ENCODE measurements at places on chromosomes 2 and 18. TPM values are rescaled to one million over a fixed set of nuclear protein-coding genes. Genes with fewer than 3 reads are reported as not detected.

DNA sequence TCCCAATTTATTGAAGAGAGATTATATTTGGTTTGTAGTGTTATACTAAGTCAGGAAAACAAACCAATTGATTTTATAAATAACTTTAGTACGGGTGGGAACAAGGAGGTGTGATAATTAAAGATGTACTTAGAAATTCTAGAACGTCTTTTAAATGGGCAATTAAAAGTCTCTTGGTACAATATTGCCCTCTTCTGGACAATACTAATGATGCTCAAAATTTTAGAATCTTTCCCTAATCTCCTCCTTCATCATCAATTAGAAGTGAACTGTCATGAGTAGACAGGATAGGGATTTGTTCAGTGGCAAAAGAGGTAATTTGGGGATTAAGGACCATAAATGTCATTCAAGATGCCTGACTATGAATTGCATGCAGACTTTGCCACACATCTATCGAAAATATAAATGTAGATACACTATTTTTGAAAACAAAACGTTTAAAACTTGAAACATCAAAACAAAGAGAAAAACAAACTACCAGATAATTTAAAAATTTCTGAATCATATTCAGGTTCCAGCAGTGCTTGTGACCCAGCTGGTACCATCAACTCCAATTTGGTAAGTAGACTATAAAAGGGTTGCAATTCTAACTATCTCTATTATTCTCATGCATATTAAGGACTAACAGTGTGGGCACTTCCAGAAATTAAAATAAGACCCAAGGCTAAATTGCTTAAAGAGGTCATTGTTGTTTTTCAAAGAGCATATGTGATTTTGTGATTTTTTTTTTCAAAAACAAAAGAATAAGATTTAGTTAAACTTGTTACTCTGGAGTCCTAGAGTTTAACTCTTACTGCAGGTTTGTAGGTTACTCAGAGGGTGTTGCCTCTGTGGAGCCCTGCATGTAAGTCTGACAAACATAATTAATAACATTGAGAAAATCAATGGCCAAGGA, 123.5 kb downstream of the LAMA3 start:
- peak; percentile 37 for DNase-seq

- DNase-seq = peak; percentile 64
Observed at GRCh38 chr2:246489-247144, 17.2 kb downstream of the SH3YL1 start.

- no peak for DNase-seq
Observed at GRCh38 chr2:69933254-69933828, 18.4 kb downstream of the MXD1 start.

- peak; percentile 28 for DNase-seq
Observed at GRCh38 chr18:9665314-9665713, 42.8 kb upstream of the RAB31 start.

DNA sequence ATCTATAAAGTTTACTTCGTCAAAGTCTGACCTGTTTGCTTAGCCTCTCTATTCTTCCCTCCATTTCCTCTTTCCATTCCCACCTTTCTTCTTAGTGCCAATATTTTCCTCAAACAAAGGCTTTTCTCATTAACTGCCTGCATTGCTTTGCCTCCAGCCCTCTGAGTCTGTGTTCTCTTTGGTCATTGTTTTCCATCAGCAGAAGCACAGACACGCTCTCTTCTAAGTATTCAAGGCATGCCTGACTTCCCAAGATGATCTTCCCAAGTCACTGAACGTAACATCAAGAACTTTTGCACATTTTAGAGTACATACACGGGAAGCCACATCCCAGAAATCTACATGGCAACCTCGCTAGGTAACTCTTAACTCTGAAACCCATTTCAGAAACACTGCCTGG, 32.6 kb upstream of the ANXA4 start:
- no peak for DNase-seq

DNA sequence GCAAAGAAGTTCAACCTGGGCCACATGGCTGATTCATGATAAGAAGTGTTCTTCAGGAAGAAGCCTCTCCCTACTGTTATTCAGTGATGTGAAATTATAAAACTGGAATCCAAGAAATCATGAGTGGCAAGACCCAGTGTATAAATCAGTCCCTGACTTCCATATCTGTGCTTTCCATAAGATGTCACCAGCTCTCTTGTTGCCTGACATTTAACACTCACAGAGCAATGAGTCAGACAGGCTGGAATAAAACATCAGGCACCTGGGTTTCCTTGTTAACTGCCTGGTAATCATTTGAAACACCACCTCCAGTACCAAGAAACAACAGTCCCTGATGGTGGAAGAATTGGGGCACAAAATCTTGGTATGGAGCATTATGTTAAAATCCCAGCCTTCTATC, 76.1 kb downstream of the SCG2 start:
- peak; percentile 43 for DNase-seq

GRCh38 chr18:63882333-63883141, 5.0 kb upstream of the SERPINB2 start:
- peak; percentile 89 for DNase-seq

GRCh38 chr18:22322243-22322691, 95.4 kb downstream of the CTAGE1 start:
- no peak for DNase-seq

DNA sequence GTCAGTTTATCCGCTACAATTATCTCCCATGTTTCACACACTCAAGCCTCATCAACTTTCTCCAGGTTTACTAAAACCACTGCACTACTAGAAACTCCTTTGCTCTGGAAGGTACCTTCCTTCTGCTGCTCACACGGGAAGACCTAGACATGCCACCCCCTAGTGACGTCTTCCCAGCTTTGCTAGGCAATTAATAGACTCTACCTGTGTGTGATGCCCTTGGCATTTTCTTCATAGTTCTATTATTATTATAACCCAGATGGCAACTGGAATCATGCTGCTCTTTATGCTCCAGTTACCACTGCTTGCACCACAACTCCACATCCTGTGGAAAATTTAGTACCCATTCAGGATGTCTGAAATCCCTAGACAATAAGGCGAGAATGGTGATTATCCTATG, 42.4 kb downstream of the CACNB4 start:
- no peak for DNase-seq

DNA sequence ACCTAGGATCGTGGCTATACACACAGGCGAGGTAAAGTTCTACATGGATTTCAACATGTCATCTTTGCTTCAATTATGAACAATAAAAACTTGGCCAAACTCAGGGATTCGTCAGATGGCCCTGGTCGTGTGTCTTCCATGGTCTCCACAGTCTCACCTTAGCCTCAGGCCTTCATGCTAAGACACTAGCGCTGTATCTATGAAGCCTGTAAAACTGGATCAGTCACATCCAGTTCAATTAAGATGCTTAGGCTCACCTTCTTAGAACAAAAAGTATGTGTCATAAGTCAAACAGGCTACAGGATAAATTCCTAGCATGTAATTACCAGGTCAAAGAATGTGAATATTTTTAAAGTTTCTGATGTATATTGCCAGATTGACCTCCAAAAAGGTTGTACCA, 113.7 kb upstream of the NRP2 start:
- DNase-seq = no peak

DNA sequence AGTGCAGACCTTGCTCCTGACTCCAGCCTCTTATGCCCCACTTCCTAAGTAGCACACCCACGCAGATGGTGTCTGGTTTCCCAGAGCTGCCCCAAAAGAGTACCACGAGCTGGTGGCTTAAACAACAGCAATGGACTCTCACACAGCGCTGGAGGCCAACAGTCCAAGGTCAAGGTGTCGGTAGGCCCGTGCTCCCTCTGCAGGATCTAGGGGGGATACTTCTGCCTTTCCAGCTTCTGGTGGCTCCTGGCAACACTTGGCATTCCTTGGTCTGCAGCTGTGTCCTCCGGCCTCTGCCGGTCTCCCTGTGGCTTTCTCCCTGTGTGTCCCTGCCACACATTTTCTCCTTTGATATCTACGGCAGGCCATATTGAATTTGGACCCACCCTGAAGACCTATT, 99.0 kb downstream of the TSHZ1 start:
- DNase-seq = peak; percentile 38

DNA sequence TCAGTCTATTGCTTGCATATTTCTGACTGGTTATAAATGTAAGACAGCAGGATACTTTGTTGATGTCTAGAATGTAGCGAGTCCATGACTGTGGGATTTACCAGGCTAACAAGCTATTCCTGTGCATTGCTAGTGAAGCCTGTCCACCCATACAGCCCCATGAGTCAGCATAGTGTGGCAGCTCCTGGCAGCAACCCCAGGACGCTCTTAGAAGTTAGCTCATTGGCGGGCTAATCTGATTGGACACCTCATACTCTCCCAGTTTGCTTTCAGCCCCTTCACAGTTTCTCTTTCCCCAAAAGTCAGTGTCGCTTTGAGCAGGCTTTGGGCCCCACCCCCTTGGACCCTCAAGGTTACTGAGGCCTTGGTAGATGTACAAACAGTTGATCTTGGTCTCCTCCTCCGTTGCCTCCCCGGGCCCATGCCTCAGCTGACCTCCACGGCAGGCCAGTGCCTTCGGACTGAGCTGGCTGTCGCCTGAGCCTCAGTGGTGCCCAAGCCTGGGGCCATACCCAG, 48.0 kb downstream of the COA5 start:
- DNase-seq = peak; percentile 74

GRCh38 chr18:74661691-74662090, 64.0 kb downstream of the ZNF407 start:
- no peak for DNase-seq

GRCh38 chr2:63048367-63049171, 2.1 kb upstream of the OTX1 start:
- no peak for DNase-seq

GRCh38 chr2:201965550-201965949, 68.1 kb upstream of the FZD7 start:
- no peak for DNase-seq

DNA sequence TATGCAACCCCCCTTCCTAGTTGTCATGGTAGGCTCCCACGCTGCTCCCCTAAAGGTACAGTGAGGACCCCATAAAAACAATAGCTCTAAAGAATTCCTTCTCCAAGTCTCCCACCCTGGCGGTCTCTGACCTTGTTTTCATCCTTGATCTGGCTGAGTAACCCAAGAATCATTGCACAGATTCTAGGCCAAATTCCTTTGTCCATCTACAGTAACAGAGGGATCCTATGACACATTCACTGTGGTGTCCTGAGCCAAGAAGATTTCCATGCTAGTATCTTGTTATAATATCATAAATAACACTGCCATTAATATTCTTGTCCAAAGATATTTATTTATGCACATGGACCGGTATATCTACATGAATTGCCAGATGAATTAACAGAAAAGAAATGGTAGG, 240.2 kb downstream of the CYP26B1 start:
- no peak for DNase-seq

DNA sequence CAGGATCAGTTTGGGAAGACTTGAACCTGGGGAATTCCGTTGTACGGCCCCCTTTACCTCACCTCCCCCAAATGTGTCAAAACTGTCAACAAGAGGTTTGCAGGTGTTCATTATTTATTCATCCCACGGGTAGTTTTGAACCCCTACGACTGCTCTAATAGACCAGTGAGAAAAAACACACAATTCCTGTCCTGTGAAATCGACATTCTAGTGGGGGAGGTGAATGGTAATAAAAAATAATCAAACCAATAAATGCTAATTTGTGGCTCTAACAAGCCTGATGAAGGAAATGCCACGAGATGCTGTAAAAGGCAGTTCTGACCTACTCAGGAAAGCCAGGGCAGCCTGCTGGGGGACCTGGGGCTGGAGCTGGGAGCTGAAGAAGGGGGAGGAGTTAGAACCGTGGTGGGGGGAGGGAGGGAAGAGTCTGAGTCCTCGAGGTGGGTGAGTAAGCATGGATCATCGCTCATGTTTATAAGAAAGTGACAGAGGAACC, 463 bp upstream of the DNAJB2 start:
- DNase-seq = no peak

DNA sequence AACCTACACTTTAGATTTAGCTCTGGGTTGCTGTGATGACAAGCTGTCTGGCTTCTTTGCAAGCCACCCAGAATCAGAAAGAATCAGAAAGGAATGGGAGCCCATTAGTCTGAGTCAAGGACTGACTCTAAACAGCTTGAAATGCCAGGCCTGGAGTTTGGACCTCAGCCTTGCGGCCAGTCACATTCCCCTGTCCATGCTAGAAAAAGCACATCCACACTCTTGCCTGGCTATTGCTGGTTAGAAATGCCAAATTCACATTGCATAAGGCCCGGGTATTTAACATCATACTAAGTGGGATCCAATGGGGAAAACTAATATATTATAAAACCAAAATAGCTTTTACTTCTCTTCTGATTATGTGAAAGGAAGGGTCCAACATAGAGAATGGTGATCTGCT, 756.8 kb upstream of the KLHL29 start:
- DNase-seq = no peak

- peak; percentile 56 for DNase-seq
Observed at GRCh38 chr2:36618381-36618780, 20.4 kb upstream of the FEZ2 start.

DNA sequence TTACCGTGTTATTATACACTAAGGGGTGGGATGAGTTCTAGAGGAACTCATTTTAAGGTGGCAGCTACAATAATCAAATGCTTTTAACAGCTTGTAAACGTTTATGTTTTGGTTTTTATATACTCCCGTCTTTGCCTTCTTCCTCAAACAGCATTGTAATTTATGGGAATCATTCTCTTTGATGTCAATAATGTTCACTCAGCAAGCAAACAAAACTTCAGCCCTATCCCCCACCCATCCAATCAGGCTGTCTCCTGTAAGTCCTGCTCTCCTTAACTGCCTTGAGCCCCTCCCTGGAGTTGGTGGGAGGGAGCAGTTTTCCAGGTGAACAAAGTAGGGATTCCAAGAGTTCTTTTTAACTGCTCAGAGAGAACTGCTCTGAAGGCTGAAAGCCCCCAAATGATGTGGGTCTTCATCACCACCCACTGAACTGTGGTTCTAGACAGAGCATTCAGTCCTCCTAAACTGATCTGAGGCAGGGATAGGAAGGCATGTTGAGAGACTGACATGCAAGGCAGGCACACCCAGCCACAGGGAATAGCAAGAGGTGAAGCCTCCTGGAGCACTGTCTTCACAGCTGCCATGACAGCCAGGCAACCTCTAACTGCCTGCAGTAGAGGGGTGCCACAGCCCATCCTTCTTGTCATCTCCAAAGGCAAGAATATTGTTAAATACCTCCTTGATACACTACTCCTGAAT, 17.5 kb downstream of the MYO5B start:
- DNase-seq = no peak

CXCR1 gene
- total RNA-seq = not detected

CYBRD1 gene
- total RNA-seq = 163 TPM

RAB11FIP5 gene
- total RNA-seq = 111 TPM

GREB1L gene
- 8.8 TPM for total RNA-seq

TDRD15 gene
- not detected for total RNA-seq

NEUROD1 gene
- total RNA-seq = not detected

TLX2 gene
- total RNA-seq = not detected

OTX1 gene
- 0.62 TPM for total RNA-seq

APLF gene
- total RNA-seq = 5.3 TPM

SMC6 gene
- total RNA-seq = 32.6 TPM
